Kidney epithelial cell (primary cell): ENCODE measurements at places on chromosomes 7 and 10. TPM values are rescaled to one million over a fixed set of nuclear protein-coding genes. Genes with fewer than 3 reads are reported as not detected.

- no peak for DNase-seq
These were observed 100.3 kb downstream of the TRRAP start for GRCh38 chr7:98978672-98979071.

Gene POM121L12
- not detected in 2 replicates for total RNA-seq

Gene OR2A1
- under 0.01 TPM in 1 of 2 replicates, not detected in the other for total RNA-seq

- DNase-seq, result no peak
These were observed 1336.0 kb downstream of the GATA3 start for GRCh38 chr10:9390516-9390915.

DNA sequence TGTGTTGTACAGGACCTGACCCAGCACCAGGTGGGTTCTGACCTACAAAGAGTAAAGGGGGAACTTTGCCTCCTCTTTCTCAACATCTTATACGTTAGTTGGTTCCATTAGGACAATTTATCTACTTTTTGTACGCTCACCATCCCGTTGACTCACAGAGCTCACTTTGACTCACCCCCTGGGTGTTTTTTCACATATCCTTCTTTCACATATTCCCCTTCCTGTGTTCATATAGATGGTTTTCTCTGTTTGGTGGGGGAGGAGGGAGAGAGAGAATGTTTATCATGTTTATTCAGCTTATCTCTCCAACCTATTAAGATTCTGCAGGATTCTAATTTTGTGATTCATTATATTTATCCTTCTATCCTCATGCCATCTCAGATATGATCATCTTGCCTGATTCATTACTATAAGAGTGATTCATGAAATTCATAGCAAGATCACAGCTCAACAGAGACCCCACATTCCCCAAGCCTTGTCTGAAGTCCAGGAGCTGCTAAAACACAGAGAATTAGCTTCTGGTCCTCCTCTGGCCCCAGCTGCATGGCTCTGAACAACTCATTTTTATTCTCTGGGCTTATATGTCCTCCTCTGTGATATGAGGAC, 37.2 kb downstream of the PRSS2 start:
- no peak for DNase-seq

Gene TWIST1
- total RNA-seq, result 1.6 and 6.3 TPM in 2 replicates

DNA sequence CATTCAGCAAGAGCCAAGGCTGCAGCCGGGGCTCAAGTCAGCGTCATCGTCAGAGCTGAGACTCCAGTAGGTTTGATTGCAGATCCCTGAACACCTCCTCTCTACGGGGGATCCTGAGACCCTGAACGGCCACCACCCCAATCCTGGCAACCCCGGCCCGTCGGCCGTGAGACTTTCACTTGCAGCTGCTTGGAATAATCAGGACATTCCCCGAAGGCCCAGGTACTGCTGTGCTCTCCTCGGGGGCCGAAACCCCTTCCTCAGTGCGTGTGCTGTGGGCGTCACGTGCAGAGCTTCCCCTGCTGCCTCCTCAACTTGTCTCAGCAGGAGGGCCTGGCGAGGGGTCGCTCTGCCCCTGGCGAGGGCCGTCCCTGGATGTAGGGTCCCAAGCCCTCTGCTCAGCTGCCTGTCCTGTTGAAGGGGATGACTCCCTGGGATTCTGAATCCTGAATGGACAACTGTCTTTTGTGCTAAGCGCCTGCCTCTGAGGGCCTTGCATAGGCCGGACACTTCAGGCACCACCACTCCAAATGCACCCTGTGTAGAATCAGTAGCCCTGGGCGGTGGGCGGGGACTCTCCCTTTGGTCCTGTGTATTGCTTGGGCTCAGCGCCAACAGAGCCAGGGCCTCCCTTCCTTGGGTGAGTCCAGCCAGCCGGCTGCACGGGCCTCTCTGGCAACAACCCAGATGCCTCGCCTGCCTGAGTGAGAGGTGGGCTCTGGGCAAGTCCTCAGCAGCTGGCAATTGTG, 63.8 kb upstream of the EBF3 start:
- DNase-seq, result no peak

Gene CUL2
- total RNA-seq, result 24.9 and 33.8 TPM in 2 replicates

DNA sequence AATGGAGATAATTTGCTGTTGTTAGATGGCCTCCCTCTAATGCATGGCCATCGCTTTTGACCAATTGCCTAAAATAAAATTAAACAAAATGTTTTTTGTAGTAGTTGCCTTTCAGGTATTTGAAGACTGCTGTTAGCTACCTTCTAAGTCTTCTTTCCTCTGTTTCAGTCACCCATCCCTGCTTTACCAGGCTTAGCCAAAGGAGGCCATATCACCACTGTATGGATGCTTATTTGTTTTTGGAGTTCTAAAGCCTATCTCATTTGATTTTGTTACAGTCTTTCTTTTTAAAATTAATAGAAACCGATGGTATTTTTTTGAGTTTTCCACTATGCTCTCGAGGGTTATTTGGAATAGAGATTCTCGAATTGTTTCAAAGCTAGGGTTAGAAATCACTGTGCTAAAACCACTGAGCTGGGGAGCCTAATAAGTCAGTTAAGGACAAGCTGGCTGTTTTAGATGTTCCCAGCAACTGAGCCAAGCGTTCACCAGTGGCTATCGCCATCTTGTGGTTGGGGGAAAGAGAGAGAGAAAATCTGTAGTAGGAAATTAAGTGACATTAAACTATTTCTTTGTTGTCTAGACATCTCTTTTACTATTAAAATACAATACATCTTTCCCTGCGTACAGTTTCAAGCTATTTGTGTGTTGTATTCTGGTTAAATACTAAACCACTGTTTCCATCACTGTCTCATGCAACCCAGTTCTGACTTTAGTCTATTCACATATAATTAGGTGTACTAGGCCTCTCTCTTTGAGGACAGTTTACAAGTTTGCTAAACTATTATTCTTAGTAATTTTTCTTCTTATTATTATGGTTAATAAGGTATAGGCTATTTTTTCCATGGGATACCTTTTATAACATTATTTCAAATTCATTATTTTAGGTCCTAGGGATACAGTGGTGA, 52.2 kb downstream of the GPR158 start:
- DNase-seq, result peak; percentile 1

- DNase-seq, result no peak
These were observed 21.7 kb upstream of the ACTR3B start for GRCh38 chr7:152737833-152738232.

- no peak for DNase-seq
These were observed 156.1 kb downstream of the ADK start for GRCh38 chr10:74307061-74307651.

Gene RNF32
- 0.62 and 0.75 TPM in 2 replicates for total RNA-seq

DNA sequence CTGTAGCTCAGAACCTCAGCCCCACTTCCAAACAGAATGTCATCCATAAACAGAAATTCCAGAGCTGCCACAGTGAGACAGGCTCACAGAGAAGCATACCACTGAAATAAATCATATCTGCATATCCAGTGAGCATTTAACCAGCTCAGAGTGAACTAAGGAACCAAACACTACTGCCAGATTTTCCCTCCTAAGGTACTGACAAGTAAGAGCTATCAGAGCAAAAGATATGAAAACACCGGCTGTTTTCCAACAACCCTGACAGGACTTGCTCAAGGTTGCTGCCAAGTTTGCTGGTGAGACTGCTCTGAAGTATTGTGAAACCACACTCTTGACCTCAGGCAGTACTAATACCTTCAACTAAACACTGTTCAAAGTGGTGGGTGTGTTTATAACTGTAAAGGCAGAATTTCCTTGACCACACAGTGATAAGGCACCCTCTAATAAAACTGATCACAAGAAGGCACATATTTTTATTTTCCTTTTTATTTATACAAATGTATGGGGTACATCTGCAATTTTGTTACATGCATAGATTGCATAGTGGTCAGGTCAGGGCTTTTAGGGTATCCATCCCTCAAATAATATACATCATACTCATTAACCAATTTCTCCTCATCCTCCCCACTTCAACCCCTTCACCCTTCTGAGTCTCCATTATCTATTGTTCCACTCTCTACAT, 18.3 kb downstream of the SGMS1 start:
- DNase-seq, result peak; percentile 57

GRCh38 chr7:44603193-44603592, 3.2 kb upstream of the OGDH start:
- DNase-seq, result no peak

DNA sequence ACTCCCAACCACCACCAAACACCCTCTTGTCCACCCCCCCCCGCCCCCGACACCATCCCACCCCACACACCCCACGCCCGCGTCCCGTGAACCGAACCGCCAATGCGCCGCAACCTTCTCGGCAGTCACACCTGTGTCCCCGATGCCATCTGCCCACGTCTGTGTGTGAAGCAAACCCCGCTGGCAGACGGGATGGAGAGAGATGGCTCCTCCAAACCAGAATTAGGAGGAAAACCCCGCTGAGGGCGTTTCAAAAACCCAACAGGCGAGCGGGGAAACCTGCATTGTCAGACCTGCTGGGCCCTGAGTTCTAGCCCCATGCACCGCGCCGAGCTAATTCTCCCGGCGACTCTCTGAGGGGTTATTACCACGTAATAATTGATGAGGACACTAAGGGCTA, 28.6 kb upstream of the KCNK18 start:
- no peak for DNase-seq
